HAP-1 (cell line): ENCODE measurements at places on chromosomes 5 and 9.
A peak's percentile ranks its signal among the peaks of the same experiment; 100 is the strongest.

DNA sequence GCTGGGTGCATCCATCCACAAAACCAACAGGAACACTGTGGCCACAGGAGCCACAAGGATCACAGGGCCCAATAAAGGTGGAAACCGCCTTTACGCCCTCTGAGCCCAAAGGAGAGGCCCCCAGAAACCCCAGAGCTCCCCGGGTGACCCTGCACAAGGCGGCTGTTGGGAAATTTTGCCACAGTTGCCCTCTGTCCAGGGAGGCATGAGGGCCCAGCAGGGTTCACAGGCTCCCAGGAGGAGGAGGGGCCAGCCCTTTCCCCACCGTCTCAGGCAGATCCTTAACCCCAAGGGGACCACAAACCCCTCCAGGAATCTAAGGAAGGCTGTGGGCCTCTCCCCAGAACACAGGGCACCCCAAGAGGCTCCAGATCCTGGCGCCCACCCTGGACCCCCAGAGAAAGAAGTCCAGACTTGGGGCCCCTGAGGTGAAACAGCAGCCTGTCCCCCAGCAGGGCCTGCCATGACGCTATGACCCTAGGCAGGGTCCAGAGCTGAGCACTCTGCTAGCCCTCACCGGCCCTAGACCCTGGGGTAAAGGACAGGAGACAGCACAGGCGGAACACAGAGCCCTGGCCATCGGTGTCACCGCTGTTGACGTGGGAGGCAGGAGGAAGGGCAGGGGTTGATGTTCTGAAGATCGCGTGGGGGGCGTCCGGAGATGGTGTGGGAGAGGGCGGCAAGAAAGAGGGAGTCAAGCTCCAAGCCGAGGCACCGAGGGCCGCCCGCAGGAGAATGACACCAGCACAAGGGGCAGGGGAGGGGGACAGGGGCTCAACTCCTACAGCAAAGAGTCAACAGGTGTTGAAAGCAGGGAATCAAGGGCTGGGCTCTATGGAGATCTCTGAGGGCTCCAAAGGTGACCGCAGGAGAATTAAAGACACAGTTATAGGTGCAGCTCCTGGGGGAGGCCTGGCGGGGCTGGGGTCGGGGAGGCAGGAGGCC, 97.5 kb downstream of the VAV2 start:
- DNase-seq: no peak

GRCh38 chr5:126433701-126434100, 10.5 kb downstream of the GRAMD2B start:
- DNase-seq: no peak

DNA sequence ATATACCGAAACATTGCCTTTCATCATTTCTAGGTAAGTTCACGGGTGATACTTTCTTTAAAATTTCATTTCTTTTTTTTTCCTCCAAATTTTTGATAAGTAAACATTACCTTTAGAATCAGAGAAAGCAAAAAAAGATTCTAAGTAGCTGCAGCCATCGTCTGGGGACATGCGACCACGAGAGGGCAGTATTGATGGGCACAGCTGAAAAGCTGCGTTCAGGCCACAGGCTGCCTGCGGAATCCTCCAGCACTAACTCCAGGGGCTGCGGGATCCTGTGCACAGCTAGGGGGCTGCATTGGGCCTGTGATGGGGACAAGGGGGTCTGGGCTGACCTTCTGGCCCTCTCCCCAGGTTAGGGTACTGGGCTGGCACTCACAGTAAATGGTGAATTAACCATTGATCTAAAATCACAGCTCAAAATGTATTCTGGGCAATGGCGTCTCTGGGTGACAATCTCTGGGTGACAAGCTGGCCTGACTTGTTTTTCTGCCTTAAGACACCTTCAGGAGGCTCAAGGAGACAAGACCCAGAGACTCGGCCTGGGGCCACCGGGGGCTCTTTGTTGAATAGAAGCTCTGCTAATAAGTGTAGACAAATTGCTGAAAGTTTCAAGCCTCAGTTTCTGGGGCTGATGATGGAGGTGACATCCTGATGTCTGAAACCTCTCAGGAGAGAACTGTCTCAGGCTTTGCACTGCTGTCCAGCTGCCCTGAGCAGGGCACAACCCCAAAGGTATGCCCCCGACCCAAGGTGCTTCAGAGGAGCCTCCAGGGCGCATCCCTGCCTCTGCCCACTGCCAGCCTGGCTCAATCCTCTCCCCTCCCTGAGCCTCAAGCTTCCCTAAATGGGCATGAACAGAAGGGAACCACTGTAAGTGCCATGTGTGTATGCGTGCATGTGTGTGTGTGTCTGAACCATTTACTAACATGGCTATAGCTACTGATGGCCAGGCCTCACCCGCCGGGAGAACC, 44.3 kb upstream of the SARDH start:
- peak; percentile 85 for DNase-seq

- DNase-seq: no peak
These were observed 56.6 kb downstream of the WHRN start for GRCh38 chr9:114448706-114449105.

- DNase-seq: no peak
These were observed 14.6 kb upstream of the STRBP start for GRCh38 chr9:123283048-123283408.

- peak; percentile 68 for DNase-seq
These were observed 505 bp downstream of the SPTAN1 start for GRCh38 chr9:128552744-128553440.

- DNase-seq: peak; percentile 64
These were observed 3.6 kb upstream of the CTXN3 start for GRCh38 chr5:127645300-127645726.

- no peak for DNase-seq
These were observed 5.5 kb downstream of the NR3C1 start for GRCh38 chr5:143398053-143398355.

DNA sequence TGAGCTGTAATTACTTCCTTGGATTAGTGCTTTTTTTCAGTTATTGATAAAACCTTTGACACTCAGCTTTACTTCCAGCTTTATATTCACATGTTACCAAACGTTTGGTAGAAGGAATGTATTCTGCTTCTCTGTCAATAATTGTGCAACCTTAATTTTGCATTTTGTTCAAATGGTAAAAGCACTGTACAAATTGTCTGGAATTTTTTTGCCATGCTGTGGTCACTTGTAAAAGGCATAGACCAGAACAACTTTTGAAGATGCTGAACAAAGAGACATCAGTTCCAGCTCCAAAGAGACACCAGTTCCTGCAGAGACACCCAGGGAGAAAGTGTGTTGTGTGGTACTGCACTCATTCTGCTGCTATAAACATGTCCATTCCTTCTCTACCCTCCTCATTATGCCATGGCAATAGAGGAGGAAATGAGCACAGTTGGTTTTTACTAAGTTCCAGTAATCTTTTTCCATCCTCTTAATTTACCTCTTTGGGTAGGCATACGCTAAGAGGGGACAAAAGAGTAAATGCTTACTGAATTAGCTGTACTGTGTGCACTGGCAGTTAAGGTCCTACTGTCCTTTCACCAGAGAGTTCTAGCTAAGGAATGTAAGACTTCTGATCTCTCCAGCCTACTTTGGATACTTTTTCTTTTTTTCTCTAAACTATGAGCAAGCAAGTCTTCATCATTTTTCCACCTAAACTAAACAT, 387.4 kb downstream of the FGF10 start:
- no peak for DNase-seq

DNA sequence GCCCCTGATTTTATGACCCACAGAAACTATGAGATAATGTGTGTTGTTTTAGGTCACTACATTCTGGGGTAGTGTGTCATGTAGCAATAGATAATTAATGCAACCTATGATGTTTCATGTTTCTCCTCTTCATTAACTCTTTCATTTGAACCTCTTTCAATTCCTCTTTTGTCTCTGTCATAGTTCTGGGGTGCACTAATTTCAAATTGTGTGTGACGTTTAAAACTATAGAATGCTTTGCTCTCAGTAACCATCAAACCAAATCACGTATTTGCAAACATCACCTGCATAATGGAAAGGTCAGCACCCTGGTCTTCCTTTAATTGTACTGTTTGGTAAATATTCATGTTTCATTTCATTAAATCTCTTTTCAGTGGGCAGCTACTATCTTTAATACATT, 621.6 kb downstream of the TLR4 start:
- DNase-seq: no peak

- DNase-seq: no peak
These were observed 54.9 kb downstream of the ASTN2 start for GRCh38 chr9:117359910-117360309.

DNA sequence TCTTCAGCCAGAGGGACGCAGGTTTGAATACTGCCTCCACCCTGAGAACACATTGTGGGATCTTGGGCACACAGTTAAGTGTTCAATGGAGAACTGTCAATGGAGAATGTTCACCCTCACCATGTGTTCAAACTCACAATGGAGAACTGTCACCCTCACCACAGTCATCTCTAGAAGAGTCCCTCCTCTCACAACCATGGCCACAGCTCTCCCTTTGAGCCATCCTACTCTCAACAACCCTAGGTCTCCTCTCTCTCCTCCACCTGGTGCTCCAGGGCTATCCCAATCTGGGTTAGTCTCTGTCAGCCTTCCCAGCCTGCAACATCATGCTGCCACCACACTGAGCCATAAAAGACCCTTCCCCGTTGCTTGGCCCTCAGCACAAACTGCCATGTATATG, 36.3 kb upstream of the HAND1 start:
- no peak for DNase-seq

DNA sequence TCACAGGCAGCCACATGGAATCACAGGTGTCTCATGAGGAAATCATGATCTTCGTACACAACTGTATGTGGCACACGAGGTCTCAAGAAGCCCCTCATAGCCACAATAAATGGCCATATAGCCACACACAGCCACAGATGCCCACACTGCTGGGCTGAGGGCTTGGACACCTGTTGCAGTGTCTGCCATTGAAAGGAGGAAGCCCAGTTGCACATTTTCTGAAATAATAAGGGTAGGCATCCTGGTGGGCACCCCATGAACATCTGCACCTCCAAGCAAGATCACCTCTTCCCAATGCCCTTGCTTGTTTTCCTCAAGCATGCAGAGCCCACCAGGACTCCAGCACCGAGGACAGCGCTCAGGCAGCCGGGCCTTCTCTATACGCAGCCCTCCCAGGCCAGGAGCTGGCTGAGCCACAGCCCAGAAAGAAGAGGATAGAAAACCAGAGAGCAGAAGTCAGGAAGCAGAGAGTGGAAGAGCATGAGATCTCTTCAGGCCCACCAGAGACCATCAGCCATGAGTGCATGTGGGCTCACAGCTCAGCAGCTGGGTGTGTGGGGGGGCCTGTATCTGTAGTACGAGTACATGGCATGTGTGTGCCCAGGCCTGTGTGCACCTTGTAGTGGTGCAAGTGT, 1.0 kb upstream of the ACSL6 start:
- peak; percentile 72 for DNase-seq

GRCh38 chr9:70195456-70195855, 63.3 kb upstream of the SMC5 start:
- no peak for DNase-seq

- no peak for DNase-seq
These were observed 510.1 kb upstream of the DAB2 start for GRCh38 chr5:39934830-39935229.

DNA sequence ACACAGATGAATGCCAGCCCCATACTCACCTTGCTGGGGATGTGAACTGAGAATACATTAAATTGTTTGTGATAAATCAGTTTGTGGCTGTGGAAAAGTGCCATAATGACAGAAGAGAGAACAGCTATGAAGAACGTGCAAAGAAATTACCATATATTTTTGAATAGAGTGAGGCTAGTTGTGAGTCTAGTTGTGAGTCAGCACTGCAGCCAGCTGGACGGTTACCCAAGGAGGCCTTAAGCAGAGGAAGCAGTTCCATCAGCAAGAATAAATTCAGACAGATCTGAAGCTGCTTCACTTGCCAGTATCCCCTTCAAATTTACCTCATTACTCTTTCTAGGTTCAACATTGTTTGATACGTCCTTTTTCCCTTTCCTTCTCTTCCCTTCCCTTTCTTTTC, 446.0 kb downstream of the MTRR start:
- DNase-seq: no peak

DNA sequence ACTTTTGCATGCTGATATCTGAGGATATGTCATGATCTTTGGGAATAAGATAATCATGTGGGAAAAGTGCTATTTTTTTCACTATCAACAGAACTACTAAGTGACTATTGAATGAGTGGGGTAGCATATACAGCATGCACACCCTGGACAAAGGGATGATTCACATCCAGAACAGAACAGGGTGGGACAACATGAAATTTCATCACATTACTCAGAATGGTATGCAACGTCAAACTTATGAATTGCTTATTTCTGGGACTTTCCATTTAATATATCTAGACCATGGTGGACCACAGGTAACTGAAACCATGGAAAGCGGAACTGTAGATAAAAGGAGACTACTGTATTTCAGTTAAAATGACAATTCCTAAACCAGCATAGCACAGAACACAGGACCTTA, 370.0 kb downstream of the HINT1 start:
- no peak for DNase-seq

- DNase-seq: peak; percentile 72
These were observed 757 bp downstream of the CDC26 start for GRCh38 chr9:113274474-113275156.

GRCh38 chr9:136059321-136059791, 35.7 kb downstream of the NACC2 start:
- no peak for DNase-seq

DNA sequence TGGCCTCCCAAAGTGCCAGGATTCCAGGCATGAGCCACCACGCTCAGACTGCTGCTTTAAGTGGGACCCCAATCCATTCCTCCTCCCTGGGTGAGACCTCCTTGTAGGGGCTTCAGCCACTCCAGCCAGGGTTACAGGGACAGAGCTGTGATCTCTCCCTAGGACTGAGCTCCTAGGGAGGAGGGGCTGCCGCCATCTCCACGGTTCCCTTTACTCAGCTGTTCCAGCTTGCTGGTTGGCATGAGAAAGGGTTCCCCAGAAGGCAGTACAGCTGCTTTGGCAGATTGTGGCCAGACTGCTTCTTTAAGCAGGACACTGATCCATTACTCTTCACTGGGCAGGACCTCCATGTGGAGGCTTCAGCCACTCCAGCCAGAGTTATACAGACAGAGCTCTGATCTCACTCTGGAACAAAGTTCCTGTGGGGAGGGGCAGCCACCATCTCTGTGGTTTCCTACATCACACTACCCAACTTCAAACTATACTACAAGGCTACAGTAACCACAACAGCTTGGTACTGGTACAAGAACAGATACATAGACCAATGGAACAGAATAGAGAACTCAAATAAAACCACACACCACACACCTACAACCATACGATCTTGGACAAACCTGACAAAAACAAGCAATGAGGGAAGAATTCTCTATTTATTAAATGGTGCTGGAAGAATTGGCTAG, 7.2 kb downstream of the INSL6 start:
- no peak for DNase-seq
